ENCODE measurements at places on chromosomes 7 and 10.

- no peak for DNase-seq
Observed at GRCh38 chr7:80740778-80741545, 102.5 kb downstream of the CD36 start.

GRCh38 chr7:7190142-7190541, 7.8 kb downstream of the C1GALT1 start:
- DNase-seq = no peak

GRCh38 chr7:39301543-39301942, 264.7 kb upstream of the YAE1 start:
- no peak for DNase-seq

- DNase-seq = no peak
Observed at GRCh38 chr10:18504161-18504560, 147.2 kb downstream of the NSUN6 start.

- no peak for DNase-seq
Observed at GRCh38 chr7:145543242-145543641, 573.4 kb upstream of the CNTNAP2 start.
